ENCODE measurements at places on chromosomes 5 and 9.

GRCh38 chr9:87199278-87199677, 252.0 kb upstream of the GAS1 start:
- DNase-seq, result no peak

- DNase-seq, result no peak
Observed at GRCh38 chr5:106525438-106525837, 1145.3 kb downstream of the EFNA5 start.

DNA sequence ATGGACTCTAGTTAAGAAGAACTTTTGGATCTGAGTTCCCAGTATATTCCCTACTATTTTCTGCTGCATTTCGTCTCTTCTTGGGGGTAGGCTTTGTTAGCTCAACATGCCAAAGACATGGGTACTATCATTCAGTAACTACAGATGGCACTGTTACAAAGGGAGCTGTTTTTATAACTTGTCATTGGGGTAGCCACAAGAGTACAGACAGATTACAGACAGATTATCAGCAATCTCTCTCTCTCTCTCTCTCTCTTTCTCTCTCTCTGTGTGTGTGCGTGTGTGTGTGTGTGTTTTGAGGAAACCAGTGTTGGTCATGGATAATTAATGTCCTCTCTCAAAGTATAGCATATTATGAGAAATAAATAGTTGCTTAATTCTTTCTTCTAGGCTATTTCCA, 116.1 kb downstream of the WDR70 start:
- no peak for DNase-seq

DNA sequence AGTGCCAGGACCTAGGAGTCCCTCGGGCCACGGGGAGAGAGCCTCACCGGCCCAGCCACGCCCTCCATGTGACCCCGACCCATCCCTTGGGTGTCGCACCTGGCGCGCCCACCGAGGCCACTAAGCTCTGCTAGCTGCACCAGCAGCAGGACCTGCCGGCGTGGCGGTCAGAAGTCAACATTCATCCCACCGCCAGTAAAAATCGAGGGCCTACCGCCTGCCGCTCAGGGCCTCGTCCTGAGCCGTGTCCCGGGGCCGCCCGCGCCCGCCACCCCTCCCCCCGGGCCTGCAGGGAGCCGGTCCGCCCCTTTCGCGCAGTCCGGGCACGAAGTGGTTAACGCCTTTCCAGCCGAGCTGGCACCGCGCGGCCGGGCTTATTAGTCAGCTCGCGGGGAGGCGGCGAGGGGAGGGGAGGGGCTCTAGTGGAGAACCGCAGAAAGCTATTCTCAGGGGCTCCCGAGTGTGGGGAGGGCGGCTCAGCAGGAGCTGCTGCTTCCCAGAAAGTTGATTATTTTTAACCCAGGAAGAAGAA, 124.4 kb downstream of the C9orf50 start:
- DNase-seq, result no peak

- DNase-seq, result no peak
Observed at GRCh38 chr5:37836592-37837413, 3.0 kb downstream of the GDNF start.

GRCh38 chr9:116715751-116716150, 28.6 kb downstream of the TRIM32 start:
- no peak for DNase-seq

- DNase-seq, result no peak
Observed at GRCh38 chr5:141121563-141121962, at the start of gene PCDHB4. Gene PCDHB4 (plus strand): TSS chr5:141121818. CDS start chr5:141121999, 181 bp downstream.

- no peak for DNase-seq
Observed at GRCh38 chr5:75113354-75114113, 61.2 kb upstream of the GCNT4 start.

DNA sequence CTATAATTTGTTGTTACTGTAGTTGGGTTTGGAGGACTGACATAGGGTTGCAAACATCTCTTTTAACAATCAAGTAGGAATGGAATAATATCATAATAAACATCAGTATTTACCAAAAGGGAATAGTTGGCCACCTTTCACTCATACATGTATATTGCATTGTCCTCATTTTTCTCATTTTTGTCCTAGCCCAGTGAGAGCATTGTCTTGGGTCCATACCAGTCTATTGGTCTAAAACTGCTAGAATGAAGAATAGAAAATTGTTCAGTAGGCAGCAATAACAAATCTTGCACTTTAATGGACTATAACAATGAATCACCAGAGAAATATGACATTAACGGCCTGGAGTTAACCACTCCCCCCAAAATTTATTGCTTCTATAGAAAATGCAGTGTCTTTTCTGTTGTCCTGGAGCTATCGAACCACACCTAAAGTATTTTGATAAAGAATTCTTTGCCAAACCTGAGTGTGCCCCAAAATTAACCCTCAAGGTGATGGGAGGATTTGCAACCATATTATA, 80.9 kb upstream of the IL33 start:
- no peak for DNase-seq

GRCh38 chr9:20473515-20474013, 148.7 kb downstream of the MLLT3 start:
- no peak for DNase-seq

DNA sequence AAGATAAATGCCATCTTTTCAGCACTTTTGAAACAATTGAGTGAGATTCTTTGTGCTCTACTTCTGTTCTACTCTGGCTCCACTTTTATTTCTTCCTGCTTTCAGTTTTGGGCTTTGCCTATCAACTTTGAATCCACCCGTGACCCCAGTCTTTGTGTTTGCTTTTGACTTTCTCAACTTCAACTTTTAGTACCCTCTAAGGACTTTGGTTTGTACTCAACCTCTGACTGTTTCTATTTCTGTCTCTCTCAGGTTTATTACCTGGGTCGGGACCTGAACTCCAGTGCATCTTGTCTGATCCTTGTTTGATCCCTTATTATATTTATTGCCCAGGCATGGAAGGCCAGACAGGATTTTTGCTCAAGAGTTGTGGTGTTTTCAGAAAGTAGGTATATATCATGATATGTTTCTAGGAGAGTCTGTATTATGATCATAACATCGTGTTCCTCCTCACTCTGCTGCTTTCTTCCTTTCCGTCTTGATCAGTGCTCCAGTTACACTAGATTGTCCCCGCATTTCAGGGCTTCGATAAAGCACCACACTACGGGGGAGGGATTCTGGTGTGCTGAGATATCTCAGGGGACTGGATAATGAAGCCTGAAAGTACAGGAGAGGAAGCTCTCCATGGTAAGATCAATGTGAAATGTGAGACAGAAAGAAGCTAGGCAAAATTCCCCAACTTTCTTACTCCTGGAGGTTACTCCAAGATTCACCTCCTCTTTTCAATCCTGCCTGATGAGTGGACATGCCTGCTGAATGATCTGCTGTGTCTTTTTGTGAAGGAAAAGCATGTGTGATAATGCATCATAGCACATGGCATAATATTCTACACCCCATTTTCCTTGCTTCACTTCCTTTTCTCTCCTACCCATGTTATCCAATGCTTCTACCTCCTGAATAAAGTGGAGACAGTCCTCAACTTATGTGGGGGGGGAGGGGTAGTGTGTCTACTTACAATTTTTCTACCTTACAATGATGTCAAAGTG, 155.5 kb upstream of the GRIN3A start:
- no peak for DNase-seq

DNA sequence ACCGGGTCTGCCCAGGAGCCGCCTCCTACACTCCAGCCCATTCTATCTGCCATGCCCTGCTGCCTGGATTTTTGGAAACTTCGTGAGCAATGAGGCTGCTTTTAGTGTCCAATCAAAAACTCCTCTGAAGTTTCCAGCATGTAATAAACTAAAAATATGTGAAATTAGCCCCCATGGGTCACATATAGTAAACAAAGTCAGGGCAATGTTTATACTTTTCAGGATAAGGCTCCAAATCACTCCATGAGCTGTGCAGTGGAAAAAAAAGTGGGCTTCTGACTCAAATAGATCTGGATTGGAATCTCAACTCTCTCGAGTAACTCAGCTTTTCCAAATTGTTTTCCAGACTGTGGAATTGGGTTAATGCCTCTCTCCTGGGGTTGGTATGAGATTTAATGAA, 68.2 kb downstream of the PIK3R1 start:
- no peak for DNase-seq

DNA sequence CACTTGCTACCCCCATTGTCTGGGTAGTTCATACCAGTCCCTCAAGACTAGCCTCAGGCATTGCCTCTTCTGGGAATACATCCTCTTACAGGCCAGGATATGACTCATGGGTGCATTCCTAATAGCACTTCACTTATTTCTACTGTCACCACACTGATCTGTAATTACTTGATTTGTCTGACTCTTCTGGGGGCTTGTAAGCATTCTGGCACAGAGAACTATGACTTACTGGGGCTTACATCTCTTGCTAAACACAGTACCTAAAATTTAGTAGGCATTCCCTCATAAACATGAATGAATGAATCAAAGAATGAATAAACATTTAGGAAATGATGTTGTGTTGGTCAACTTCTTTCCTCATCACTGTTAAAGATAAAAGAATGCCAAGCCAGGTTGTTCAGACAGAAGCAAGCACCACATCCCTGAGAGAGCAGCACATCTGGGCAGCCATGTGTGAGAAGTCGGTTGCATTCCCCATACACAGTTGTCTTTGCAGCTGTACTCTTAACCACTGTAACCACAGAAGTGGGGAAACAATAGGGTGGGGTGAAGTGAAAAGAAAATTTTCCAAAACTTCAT, 27.6 kb downstream of the IL7R start:
- DNase-seq, result no peak

- no peak for DNase-seq
Observed at GRCh38 chr9:92949266-92949982, 2.1 kb downstream of the FGD3 start.

DNA sequence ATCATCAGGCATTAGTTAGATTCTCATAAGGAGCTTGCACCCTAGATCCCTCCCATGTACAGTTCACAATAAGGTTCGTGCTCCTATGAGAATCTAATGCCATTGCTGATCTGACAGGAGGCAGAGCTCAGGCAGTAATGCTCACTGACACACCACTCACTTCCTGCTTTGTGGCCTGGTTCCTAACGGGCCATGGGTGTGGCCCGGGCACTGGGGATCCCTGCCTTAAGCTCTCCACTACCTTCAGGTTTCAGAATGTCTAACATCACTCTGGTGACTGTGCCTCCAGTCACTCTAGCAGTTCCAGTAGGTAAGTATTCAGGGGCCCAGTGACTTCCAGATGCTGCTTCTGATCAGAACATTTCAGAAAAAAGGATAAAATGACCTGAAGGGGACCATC, 152.4 kb downstream of the LRRC70 start:
- DNase-seq, result no peak

- DNase-seq, result no peak
Observed at GRCh38 chr9:14373706-14374105, 59.8 kb upstream of the NFIB start.

DNA sequence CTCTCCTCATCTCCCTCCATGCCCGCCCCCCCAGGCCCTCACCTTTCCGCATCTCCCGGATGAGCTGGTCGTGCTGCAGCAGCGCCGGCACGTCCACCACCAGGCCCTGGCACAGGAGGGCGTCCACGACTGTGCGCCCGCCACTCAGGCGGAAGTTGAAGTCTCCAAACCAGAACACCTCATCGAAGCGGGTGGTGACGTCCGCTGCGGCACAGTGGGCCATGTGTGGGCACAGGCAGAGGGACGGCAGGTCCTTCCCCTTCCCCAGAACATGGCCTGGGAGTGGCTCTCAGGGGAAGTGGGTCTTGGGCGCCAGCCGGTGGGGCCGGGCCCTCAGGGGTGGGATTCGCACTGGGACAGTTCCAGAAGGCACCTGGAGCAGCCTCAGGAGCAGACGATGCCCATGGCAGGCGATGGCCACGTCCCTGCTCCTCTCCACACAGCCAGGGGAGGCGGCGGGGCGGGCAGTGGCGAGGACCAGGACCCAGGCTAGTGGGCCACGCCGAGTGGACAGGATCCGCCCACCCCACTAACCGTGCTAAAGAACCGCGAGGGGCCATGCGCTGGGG, 7.8 kb downstream of the INPP5E start:
- no peak for DNase-seq

- DNase-seq, result no peak
Observed at GRCh38 chr9:121700165-121700831, 48.9 kb downstream of the DAB2IP start.

DNA sequence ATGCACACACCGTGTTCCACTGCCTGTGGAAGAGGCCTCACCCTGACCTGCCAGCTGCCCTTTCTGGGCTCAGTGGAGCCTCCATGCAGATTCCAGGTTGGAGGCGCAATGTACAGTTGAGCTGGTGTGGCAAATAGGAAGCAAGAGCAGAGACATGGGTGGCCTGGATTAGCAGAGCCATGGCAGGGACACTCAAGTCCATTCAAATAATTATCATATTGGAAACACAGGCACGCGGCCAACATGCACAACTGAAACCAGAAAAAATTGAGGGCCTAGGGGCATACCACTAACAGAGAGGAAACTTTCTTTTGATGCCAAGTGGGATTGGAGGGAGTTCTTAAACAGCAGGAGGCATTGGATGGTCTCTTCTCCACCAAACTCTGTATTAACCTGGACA, 35.8 kb downstream of the OTULINL start:
- no peak for DNase-seq

DNA sequence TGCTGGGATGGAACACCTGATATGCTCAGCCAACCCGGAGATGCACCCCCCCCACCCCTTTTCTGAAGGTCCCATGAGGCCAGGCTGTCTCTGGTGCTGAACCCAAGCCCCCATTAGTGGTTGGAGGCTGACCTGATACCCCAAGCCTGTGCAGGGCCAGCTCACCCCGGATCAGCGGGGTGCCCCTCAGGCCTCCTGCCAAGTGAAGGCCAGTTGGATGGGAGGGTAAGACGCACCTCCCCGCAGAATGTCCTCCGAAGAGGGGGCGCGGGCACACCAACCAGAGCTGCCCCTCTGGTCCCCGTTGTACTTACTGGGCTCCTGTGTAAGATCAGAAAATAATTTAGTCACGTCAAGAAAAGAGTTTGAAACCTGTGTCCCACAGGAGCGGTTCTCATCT, 76.8 kb upstream of the OTULINL start:
- no peak for DNase-seq

- no peak for DNase-seq
Observed at GRCh38 chr9:137682428-137683105, 63.8 kb downstream of the EHMT1 start.

GRCh38 chr9:130331573-130331972, 66.0 kb downstream of the HMCN2 start:
- no peak for DNase-seq

DNA sequence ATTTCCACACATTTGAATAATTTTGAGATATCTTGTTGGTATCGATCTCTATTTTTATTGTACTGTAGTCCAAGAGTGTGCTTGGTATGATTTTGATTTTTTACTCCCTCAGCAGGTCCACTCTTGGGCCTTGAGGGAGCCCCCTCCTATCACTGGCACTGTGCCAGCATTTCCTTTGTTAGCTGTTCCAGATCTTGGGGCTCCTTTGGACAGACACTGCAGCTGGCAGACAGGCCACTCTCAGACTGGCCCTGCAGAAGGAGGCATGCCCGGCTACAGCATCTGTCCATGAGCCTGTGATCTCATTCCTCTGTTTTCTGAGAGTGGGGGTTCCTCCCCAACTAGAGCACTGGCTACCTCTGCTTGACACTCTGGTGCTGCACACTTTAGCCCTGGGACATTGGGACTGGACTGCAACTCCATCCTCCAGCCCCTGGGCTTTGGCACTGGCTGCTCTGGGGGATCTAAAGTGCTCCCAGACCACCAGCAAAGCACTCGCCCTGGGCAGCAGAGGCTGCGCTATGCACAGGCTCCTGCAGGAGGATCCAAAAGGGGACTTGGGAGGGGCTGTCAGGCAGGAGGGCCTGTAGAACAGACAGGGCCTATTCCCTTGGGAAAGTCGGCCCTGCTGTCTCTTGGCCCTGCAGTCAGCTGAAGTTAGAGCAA, 271.3 kb upstream of the DMAC1 start:
- DNase-seq, result no peak
